ENCODE measurements at places on chromosomes 7 and 10. TPM values are rescaled to one million over a fixed set of nuclear protein-coding genes. Genes with fewer than 3 reads are reported as not detected.

Gene IL2RA
- total RNA-seq, result not detected

Gene MYH16
- total RNA-seq, result not detected

Gene ZEB1
- total RNA-seq, result 1.1 TPM

Gene NODAL
- total RNA-seq, result not detected

Gene NUTM2A
- total RNA-seq, result 3.2 TPM

Gene NXPH1
- total RNA-seq, result 0.29 TPM

Gene PKD1L1
- total RNA-seq, result 0.17 TPM

Gene PLAU
- 5.5 TPM for total RNA-seq

Gene NPY4R
- 0.24 TPM for total RNA-seq

Gene MPP7
- total RNA-seq, result 11.8 TPM

All from type B pancreatic cell (in vitro differentiated cells).